NCI-H1092 (cell line): ENCODE measurements at places on chromosomes 5 and 9.

GRCh38 chr9:12785260-12785770 lies 10.5 kb downstream of the LURAP1L start:
- DNase-seq, result no peak

GRCh38 chr5:157606046-157606445 lies 30.5 kb upstream of the ADAM19 start:
- no peak for DNase-seq

- DNase-seq, result no peak
Measured at GRCh38 chr9:73104921-73105320, 46.7 kb upstream of the ANXA1 start.

- DNase-seq, result no peak
Measured at GRCh38 chr5:173025651-173026050, 30.5 kb upstream of the CREBRF start.

- DNase-seq, result no peak
Measured at GRCh38 chr5:148730270-148730669, 75.9 kb upstream of the HTR4 start.

DNA sequence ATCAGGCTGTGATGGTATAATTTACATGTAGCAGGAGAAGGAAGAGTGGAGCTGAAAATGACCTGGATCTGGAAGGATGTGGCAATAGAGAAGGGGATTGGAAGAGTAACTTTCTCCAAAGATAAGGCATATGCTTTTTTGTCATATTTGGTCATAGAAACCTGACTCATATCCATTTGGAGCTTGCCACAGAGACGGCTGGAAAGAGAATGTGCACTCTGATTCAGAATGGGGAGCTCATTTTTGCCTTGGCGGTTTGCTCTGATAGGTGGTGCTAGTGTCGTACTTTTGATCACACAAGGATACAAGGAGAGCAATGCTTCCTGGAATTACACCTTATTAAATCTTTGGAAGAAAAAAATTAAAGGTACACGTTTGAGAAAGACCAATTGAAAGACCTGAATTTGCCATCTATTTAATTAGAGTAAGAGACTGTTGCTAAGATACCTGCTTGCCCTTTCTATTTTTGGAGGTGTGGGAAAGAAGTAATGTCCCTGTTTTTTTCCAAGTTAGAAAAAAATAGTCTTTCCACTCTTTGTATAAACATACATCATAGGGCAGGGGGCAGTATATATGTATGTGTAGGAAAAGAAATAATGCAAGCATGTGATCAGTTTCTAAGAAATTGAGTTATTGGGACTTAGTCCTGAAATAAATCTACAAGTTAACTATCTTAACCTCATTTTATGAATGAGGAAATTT lies 5.4 kb downstream of the LSM11 start:
- DNase-seq, result no peak

DNA sequence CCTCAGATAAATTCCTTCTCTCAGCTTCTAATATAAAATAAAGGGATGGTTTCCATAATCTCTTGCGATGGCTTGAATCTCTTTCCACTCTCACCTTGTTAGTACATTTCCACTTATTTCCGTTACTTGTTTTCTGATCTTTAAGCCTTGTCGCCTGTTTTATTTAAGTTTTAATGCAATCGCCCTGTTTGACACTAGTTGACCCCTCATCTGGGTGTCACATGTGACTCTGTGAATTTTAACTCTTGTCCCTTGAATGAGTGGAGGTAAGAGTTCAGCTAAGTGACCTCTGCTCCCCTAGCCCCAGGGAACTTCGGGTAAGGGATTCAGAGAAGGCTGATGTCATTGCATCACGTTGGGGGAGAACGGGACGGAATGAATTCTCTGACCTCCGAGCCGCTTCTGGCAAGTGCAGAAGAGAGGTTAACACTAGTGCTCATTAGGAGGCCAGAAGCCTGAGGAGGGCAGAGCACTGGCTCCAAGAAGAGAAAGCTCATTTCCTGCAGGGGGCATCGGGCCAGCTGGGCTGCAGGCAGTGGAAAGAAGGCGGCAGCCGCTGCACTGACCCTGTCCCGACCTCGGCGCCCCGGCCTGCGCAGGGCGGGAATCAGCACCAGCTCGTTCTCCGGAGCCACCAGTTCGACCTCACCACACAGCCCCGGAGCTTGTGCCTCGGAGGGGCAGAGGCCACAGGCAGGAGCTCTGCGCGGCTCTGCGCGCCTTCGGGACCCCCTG lies 569 bp downstream of the HINT2 start:
- DNase-seq, result peak; percentile 44

- no peak for DNase-seq
Measured at GRCh38 chr5:160450164-160450932, 28.7 kb downstream of the PTTG1 start.

- DNase-seq, result no peak
Measured at GRCh38 chr9:78311886-78312524, 15.1 kb downstream of the PSAT1 start.

GRCh38 chr5:64149268-64149667 lies 16.4 kb upstream of the RNF180 start:
- no peak for DNase-seq

GRCh38 chr5:157485811-157486210 lies 25.8 kb downstream of the NIPAL4 start:
- no peak for DNase-seq

DNA sequence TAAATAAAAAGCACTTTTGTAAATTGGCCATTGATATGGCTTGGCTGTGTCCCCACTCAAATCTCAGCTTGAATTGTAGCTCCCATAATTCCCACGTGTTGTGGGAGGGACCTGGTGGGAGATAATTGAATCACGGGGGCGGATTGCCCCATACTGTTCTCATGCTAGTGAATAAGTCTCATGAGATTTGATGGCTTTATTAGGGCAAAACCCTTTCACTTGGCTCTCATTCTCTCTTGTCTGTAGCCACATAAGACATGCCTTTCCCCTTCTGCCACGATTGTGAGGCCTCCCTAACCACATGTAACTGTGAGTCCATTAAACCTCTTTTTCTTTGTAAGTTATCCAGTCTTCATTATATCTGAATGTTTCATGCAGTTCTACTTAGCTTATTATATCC lies 153.2 kb downstream of the TARS1 start:
- DNase-seq, result no peak

DNA sequence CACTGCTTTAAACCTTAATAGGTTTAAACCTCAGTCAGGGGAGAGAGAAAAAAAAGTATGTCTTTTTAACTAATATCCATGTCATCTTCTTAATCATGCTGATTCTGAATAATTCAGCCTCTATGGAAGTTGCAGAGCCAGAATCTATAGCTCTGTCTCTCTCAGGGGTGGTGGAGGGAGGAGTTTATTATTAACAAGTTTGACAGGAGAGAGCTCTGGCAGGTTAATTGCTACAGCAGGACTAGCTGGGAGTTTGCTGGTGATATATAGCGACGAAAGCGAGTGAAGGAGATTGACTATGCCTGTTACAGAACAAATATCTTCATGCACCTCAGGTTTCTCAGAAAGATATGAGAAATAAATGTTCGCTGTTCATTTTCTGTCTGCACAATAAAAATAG lies 586.4 kb downstream of the TLE4 start:
- DNase-seq, result no peak

- DNase-seq, result peak; percentile 14
Measured at GRCh38 chr9:27247756-27248155, 49.2 kb downstream of the EQTN start.

- peak; percentile 82 for DNase-seq
Measured at GRCh38 chr9:83219154-83219923, 156.4 kb upstream of the RASEF start.

GRCh38 chr9:96499257-96499656 lies 49.3 kb downstream of the HABP4 start:
- DNase-seq, result no peak

- DNase-seq, result no peak
Measured at GRCh38 chr5:147754372-147755122, 28.0 kb downstream of the JAKMIP2 start.

- DNase-seq, result no peak
Measured at GRCh38 chr9:136031741-136032730, 63.1 kb downstream of the NACC2 start.

- no peak for DNase-seq
Measured at GRCh38 chr9:89006267-89006666, 15.0 kb downstream of the S1PR3 start.

DNA sequence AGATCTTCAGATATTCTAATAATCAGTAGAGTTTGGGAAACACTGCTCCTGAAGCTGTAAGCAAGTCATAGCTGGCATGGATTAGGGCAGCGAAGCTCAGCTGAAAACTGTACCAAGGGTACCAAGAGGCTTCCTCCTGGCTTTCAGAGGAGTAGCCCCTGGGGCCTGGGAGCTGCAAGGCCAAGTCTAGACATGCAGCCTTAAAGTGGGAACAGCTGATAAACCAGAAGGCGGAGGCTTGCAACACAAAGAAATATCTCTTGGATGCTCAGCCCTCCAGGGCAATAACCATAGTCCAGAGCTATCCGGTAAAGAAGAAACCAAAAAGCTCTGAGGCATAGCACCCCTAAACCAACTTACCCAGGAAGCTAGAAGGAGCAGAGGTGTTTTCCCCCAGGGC lies 51.5 kb downstream of the MRPS30 start:
- no peak for DNase-seq

- DNase-seq, result no peak
Measured at GRCh38 chr5:73304381-73304780, 131.4 kb downstream of the TMEM174 start.

GRCh38 chr9:101736717-101737116 lies 1.7 kb downstream of the GRIN3A start:
- no peak for DNase-seq

GRCh38 chr9:125140576-125140975 lies 2.8 kb downstream of the SCAI start:
- DNase-seq, result no peak

DNA sequence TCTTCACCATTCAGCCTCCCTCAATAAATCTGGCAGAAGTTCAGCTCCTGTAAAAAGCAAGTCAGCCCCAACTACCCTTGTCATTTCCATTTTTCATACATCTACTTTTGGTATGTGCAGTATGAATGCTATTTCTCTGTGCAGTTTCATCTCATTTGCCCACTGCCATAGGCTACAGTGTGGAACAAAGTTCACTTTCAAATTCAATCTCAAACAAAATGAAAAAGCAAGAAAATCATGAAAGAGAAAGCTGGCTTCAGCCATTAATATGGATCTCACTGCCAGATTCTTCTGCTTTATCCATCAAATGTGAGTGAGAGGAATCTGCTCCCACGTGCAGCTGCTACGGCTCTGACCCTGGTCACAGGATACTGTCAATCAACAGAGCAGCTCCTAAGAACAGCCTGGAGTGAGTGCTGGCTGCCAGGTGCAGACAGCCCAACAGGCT lies 494.2 kb downstream of the ZNF608 start:
- peak; percentile 35 for DNase-seq

GRCh38 chr5:305459-305858 lies 16.1 kb upstream of the AHRR start:
- no peak for DNase-seq

GRCh38 chr9:95648225-95648624 lies 131.5 kb upstream of the PTCH1 start:
- no peak for DNase-seq

GRCh38 chr5:161745392-161745791 lies 59.9 kb downstream of the GABRA6 start:
- no peak for DNase-seq
